ENCODE measurements at places on chromosomes 16 and 17.

- no peak for DNase-seq
Measured at GRCh38 chr17:76438906-76439305, 14.0 kb downstream of the UBE2O start.

- DNase-seq: no peak
Measured at GRCh38 chr17:31803494-31804213, 55.4 kb downstream of the COPRS start.

DNA sequence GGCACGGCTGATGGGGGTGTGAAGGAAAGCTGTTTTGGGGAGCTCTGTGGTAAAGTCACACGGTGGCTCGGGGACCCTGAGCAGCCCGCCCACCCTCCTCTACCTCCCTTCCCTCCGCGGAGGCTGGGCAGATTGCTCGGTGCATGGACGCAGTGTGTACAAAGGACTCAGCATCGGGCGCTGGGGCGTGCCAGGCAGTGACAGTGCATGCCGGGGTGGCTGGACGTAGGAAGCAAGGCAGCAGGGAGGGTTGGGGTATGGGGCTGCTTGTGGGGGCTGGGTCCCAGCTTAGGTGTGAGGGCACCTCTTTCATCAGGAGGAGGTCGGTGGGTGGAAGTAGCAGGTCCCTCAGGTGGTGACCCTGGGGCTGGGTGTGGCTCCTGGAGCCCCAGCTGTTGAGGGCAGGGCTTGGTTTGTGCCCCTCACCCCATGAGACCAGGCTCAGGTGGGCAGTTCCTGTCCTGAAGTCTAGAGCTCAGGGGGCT is 159.9 kb upstream of the GSE1 start:
- no peak for DNase-seq

DNA sequence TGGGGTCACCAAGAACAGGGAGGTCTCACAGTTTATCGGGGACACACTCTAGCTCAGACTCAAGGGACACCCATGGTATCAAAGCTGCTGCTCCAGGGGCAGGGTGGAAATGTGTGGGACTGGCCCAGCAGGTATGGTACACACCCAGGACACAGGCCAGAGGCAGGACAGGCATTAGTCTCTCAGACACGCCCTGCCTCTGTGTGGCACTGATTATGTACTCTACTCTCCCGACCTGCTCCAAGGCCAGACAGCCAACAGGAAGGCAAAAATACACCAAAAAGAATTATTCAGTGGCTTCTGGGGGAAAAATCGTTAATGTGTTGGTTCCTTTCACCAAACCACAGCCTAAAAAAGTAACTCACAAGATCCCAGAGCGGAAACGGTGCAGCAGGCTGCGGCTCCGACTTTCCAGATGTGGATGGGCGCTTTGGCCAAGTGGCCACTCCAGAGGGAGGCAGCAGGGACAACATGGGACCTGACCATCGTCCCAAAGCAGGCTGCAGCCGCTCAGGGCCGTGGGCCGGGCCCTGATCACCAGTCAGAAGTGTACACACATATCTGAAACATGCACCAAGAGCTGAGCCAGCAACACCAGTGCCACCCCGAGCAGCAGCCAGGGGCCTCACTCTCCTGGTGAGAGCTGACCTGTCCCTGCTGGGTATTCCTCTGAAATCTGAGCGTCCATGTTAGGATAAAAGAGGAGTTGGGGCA is 1.0 kb upstream of the SIRT7 start:
- no peak for DNase-seq

DNA sequence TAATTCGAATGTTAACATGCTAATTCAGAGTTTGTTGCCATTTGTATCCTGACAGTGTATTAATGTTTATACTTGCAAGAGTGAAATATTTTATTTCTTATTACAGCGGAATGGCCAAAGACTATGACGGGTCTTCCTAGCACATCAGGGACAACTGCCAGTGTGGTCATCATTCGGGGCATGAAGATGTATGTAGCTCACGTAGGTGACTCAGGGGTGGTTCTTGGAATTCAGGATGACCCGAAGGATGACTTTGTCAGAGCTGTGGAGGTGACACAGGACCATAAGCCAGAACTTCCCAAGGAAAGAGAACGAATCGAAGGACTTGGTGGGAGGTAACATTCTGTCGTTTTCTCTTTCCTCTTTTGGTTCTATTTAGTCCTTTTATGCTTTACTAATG is 23.4 kb downstream of the PPM1D start:
- DNase-seq: no peak

- DNase-seq: no peak
Measured at GRCh38 chr16:30561089-30561816, 3.1 kb upstream of the ZNF764 start.

- no peak for DNase-seq
Measured at GRCh38 chr17:80474961-80475909, 1.2 kb downstream of the NPTX1 start.

DNA sequence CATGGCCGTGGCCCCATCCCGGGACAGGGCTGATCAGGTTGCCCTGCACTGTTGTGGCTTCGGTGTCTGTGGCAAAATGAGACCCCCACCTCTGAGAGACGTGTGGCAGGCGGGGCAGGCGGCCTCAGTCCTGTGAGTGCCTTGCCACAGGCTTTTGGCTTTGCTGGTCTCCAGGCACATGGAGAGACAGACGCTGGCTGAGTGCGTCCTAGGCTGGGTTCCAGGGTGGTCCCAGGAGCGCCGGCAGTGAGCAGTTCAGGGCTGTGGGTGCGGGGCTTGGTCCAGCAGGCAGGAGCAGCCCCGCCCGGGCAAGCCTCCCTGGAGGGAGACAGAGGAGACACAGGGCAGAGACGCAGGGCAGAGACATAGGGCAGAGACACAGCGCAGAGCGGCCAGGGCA is 29.2 kb downstream of the SOX8 start:
- no peak for DNase-seq

DNA sequence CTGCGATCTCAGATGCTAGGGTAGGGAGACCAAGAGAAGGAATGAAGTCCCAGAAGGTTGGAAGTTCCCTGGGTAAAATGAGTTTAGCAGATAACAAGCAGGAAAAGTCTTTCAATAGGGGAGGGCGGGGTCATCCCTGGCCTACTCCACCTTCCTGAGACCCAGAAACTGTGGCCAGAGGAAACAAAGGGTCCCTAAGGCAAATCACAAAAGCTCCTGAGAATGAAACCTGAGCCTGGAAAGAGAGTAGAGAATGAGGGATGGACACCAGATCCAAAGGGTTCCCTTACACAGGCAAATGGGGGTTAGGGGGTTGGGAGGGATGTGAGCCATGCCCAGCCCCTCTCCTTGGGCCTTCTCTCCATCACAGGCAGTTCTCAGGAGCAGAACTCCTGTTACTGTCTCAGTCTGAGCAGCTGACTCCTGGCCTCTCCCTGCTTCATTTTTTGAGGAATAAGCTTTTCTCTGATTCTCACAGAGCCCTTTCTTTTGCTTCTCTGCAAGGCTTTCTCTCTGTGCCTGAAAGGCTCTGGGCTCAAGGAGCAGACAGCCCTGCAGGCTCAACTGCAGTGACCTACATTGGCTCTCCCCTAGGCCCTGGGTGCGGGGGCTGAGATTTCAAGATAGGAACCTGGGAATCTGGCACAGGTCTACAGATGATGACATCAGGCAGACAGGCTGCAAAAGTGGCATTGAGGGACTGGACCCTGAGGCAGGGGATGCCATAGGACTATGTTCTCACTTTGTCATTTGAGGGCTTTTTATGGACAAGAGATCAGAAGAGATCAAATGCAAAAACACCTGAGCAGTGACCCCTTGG is 9.8 kb upstream of the NR1D1 start:
- DNase-seq: no peak

- peak; percentile 76 for DNase-seq
Measured at GRCh38 chr16:57042157-57043111, 49.9 kb upstream of the CPNE2 start.

GRCh38 chr17:74759941-74760340 is 11.5 kb downstream of the NHERF1 start:
- no peak for DNase-seq
